ENCODE measurements at places on chromosomes 4 and X.

GRCh38 chr4:83989835-83990234 lies 453.9 kb downstream of the GPAT3 start:
- no peak for DNase-seq

DNA sequence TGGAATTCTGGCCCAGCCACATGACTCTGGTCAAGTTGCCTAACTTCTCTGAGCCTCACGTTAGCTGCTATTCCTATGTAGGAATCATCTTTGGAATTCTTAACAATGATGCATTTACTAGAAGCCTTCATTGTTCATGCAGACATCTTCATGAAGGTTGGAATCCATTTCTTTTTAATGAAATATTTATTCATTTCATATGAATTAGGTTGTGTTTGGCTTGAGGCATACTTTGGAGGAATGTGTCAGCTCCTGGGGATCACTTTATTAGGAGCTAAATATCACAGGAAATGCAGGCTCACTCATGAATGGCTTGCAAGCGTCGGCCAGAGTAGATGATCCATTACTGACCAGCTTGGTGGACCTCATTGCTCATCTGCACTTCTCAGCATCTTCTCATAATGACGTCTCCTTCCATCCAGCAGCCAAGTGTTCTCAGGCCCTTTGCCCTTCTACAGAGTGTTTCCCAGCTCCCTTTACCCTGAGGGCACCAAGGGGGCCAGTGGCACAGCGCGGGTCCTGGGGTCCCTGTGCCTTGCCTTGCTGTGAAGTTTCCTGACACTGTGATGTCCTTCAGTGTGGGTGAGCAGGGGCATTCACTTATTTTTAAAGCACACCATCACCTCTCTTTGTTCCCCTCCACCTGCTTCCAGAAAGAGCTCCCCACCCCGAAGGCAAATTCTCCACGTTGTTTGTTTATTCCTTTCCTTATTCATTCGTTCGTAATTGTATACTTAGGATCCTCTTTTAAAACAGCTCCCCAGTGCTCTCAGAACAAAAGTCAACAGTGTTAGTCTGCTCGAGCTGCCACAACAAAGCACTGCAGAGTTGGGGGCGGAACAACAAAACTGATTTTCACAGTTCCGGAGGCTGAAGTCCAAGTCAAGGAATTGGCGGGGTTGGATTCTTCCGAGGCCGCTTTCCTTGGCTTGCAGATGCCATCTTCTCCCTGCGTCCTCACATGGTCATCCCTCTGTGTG lies 106.8 kb downstream of the STK32B start:
- no peak for DNase-seq

DNA sequence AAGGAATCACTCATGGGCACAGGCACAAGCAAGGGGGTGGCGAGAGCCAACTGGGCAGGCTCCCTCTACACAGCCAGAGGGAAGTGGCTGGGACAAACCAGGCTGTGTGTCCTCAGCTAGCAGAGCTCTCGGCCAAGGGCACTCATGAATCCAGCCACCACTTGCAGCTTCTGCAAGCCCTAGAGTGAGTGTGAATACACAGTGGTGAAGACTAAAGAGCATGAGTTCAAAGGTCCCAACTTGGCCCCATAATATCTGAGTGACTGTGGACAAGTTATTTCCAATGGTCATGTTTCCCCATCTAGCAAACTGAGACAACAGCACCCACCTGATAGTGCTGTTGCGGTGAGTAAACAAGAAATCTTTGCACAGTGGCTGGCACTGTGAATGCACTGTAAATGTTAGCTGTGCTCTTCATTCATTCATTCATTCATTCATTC lies 51.7 kb downstream of the ADGRG2 start:
- DNase-seq: no peak

DNA sequence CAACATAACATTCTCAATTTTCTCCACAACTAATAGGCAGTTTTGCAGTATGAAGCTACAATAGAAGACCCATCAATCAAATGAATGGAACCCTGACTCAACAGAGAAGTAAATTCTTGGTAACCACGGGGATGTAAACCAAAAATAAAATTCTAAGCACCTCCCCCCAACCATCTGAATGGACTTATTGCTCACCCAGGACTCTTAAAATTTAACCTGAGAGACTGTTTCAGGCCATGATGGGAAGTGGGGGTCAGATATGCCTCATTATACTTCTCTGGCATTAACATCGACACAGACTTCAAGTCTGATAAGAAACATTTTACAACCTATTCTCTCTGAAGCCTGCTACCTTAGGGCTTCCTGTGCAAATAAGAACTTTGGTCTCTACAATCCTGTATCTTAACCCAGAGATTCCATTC lies 620.9 kb downstream of the TLL1 start:
- no peak for DNase-seq

DNA sequence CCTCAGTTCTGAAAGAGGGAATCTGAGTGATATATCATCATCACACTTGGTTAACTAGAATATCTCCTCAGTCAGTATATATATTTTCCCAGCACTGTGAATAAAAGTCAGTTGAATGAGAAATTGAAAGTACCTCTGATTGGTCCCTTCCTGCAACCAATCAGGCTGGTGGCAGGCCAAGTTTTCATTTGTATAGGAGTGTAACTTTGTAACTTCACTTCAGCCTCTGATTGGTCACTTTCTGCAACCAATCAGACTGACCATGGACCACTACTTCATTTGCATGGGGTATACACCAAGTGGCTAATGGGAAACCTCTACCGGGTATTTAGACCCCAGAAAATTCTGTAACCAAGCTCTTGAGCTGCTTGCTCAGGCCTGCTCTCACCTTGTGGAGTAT lies 2.0 kb upstream of the PGK1 start:
- no peak for DNase-seq

DNA sequence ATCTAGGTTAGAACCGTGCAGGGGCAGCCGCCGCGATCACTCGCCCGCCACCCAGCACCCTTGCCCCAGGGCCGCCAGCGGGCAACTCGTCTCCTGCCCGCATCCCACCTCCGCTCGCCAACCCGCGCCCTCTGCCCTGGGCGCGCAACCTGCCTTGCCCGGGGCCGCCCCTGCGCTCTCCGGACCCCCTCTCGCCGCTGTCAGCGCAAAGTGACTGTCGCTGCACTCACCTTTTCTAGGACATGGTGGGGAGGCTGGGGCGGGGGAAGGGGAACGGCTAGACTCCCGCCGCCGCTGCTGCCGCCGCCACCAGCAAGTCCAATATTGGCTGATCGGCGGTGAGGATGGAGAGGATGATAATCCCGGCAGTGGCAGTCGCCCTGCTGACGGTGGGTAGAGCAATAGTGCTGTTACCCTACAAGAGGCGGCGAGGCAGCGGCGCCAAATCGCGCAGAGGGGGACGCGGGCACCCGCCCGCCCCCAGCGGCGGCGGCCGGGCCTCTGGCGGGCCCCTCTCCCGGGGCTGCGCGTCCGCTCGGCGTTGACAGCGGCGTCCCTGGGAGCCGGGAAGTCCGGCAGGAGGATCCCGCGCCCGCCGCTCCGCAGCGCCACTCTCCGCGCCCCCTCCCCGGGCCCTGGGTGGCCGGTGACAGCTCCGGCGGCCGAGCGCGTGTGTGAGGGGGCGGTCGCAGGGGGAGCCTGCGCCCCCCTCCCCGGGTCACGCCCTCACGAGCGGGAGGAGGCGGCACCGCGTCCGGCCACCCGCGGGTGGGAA lies 2.3 kb upstream of the NR3C2 start:
- peak; percentile 51 for DNase-seq

GRCh38 chrX:45295259-45295986 lies 94.7 kb upstream of the DIPK2B start:
- no peak for DNase-seq

GRCh38 chr4:140152013-140152703 lies 1.8 kb downstream of the MAML3 start:
- peak; percentile 69 for DNase-seq
